ENCODE measurements at places on chromosomes 6 and 20.

- no peak for DNase-seq
Observed at GRCh38 chr20:59001068-59001448, 6.0 kb downstream of the CTSZ start.

- peak; percentile 34 for DNase-seq
Observed at GRCh38 chr6:42742116-42742894, 3.6 kb downstream of the TBCC start.

DNA sequence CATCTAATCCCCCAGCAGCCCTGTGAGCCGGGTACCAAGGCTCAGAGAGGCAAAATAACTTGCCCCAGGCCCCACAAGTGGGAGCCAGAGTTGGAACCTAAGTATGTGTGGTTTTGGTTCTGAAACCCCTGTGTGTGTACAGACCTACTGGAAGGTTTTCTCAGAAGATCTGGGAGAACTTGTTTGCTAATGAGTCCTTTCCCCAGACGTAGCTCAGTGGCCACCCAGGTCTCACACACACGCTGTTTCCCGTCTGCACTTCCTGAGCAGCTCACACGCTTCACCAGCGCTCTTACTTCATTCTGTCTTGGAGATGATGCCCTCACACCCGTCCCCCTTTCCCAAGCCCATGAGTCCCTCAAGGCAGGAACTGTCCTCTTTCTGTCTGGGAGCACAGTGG is 8.2 kb downstream of the CCN5 start:
- DNase-seq, result no peak

DNA sequence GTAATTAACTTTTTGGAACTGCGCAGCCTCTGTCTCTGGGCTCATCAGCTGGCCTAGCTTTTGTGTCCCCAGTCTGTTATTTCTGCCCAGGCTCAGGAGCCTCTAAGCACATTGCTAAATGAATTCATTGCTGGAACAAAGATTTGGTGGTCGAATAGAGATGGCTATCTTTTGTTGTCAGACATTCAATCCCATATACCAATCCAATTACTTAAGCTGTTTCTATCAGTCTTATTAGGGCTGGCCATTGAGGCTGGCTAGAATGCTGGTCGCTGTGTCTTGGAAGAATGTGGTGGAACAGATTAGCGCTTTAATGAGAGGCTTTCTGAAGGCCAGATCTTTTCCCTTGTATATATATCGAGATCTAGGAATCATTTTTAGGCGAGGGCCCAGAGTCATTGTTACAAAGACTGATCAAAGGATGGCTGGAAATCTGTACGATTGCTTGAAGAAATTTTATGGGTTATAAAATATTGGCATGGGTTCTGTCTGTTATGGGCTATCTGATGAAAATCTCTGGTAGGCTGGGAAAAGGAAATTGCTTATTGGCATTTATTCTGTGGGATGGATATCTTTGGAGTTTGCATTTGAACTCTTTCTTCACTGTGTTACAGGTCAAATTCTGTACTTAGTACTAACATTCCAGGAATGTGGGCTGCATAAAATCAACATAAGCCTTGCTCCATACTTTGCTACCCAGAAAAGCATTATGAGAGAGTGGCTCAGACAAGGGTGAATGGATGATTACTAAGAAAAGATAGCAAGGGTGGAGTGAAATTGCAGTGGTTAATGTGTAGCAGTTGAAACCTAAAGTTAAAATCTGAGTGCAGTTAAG is 34.8 kb upstream of the JAG1 start:
- DNase-seq, result no peak

- DNase-seq, result no peak
Observed at GRCh38 chr20:62063315-62063980, 2.2 kb downstream of the TAF4 start.

DNA sequence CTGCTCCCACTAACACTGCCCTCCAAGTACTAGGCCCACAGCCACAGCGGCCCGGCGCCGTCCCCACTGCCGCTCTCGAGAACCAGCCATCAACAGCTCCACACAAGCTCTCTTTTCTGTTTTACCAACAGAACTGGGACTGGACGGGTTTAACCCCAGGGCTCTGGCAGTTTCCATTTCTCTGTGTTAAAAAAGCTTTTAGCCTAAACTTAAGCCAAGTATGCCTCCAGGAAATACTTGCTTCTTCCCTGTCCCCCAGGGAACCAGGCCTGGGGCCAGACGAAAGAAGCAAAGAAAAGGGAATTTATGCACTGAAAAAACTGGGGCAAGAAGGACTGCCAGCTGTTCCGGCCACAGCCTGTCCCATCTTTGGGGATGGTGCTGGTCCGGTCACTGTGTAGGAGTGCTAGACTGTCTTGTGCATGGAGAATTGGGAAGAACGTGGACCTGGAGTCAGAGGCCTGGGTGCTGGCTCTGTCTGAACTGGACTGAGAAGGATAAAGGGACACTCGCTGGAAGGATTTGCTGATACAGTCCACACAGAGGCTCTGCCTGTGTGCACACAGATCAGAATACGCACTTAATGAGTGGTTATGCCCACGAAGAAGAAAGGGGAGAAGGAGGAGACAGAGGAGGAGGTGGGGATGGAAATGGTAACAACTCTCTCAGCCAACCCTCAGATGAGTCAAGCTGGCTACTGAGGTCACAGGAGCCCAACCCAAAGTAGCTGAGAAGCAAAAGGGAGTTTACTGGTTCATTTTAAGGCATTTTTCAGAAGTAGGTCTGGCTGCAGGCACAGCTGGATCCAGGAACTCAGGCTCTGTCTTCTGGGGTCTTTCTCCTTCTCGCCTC is 254.4 kb upstream of the PMEPA1 start:
- DNase-seq, result no peak

GRCh38 chr6:2562721-2563451 is 187.8 kb downstream of the MYLK4 start:
- no peak for DNase-seq

- no peak for DNase-seq
Observed at GRCh38 chr20:59829054-59829785, 104.2 kb downstream of the SYCP2 start.

DNA sequence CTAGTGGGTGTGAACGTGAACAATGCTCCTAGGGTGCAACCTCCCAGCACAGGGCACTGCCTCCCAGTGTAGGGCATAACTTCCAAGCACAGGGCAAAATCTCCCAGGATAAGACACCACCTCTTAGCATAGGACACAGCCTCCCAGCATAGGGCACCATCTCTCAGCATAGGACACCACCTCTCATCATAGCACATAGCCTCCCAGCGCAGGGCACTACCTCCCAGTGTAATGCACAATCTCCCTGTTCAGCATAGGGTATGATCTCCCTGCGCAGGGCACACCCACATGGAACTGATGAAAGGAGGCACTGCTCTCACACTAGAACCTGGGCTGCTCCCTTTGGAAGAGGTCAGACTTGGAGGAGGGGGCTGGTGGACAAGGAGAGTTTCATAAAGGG is 21.3 kb upstream of the CST1 start:
- DNase-seq, result no peak

GRCh38 chr20:55500130-55500529 is 505.2 kb downstream of the CBLN4 start:
- no peak for DNase-seq

- no peak for DNase-seq
Observed at GRCh38 chr6:149452037-149452939, 32.5 kb downstream of the ZC3H12D start.

- no peak for DNase-seq
Observed at GRCh38 chr20:56940466-56940865, 311.4 kb downstream of the TFAP2C start.

DNA sequence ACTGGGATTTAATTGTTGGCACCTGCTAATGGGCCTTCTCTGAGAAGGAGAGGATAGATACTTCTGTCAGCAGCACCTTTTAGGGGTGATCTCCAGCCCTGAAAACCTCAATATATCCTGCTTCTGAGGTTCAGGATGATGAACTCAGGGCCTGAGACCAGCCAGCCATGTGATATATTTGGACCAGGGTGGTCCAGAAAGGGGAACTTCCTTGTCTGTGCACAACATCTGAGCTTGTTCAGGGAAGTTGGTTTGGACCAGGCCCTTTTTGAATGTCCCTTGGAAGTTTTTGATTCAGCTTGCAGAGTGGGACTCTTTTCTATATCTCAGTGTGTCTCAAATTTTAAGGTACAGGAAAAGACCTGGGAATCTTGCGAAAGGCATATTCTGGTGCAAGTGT is 85.8 kb downstream of the GFRA4 start:
- DNase-seq, result no peak

GRCh38 chr6:13508711-13509705 is 21.6 kb upstream of the GFOD1 start:
- no peak for DNase-seq

DNA sequence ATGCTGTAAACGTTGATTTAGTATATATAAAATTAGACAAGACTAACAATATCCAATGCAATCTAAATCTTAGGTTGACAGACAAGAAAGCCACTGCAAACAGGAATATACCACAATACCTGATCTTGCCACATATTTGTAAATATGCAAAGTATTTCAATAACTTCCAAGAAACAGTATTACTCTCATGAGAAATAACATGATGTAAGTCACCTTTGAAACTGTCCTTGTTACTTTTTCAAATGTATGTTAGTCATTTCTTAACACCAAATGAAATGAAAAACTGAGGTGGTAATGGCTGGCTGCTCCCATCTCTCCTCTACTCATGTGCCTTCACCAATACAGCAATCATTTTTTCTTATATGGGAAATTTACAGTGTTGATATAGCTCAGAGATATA is 118.7 kb downstream of the ATG5 start:
- no peak for DNase-seq

- DNase-seq, result no peak
Observed at GRCh38 chr20:46820682-46821081, 74.0 kb upstream of the EYA2 start.

- no peak for DNase-seq
Observed at GRCh38 chr6:29490055-29490454, 2.3 kb upstream of the MAS1L start.

- no peak for DNase-seq
Observed at GRCh38 chr20:3183896-3184612, 10.7 kb upstream of the LZTS3 start.

DNA sequence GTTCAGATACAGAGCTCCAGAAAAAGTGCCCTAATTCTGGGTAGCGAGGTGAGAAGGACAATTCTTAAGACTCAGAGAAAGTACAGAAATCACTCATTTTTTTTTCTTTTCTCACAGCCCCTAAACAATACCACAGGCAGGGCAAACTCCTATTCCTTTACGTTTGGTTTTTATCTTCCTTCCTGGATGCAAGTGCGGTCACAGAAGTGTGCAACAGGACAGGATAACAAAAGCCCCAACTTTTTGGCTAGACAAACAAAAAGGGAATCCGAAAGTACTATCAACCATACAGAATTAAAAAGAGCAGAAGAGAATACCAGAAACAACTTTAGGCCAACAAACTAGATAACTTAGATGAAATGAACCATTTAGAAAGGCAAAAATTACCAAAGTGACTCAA is 18.4 kb upstream of the BEND6 start:
- DNase-seq, result no peak

- DNase-seq, result no peak
Observed at GRCh38 chr20:24694727-24695528, 225.5 kb downstream of the SYNDIG1 start.

DNA sequence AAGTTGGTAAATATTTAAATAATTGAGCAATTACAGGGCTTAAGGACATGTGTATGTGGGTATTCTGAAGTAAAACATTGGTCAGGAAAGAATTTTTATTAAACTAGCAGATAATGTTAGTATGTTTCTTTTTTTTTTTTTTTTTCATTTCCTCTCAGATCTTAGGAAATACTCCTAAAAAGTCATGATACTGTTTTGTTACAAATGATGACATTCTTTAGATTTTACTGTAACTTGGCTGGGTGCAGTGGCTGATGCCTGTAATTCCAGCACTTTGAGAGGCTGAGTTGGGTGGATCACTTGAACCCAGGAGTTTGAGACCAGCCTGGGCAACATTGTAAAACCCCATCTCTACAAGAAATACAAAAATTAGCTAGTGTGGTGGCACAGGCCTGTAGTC is 41.5 kb downstream of the CDC40 start:
- DNase-seq, result no peak

- DNase-seq, result peak; percentile 27
Observed at GRCh38 chr6:128494440-128494839, 26.0 kb downstream of the PTPRK start.

DNA sequence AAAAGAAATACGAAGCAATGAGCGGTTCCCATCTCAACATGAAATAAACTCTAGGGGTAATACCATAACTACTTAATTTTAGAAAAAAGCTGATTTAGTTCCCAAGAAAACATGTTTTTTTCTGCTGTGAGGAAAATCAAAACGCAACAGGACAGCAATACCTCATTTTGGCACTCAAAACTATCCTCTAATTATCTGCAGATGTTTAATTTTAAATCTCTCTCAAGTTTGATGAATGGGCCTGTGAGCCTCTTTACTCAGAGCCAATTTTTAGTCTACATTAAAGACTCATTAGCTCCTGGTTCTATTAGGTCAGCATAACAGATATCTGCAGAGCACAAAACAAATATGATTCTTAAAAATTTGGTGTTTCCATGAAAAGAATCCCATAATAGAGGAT is 28.1 kb downstream of the RNF24 start:
- DNase-seq, result no peak

- DNase-seq, result no peak
Observed at GRCh38 chr6:118935978-118936703, 1.2 kb upstream of the MCM9 start.

DNA sequence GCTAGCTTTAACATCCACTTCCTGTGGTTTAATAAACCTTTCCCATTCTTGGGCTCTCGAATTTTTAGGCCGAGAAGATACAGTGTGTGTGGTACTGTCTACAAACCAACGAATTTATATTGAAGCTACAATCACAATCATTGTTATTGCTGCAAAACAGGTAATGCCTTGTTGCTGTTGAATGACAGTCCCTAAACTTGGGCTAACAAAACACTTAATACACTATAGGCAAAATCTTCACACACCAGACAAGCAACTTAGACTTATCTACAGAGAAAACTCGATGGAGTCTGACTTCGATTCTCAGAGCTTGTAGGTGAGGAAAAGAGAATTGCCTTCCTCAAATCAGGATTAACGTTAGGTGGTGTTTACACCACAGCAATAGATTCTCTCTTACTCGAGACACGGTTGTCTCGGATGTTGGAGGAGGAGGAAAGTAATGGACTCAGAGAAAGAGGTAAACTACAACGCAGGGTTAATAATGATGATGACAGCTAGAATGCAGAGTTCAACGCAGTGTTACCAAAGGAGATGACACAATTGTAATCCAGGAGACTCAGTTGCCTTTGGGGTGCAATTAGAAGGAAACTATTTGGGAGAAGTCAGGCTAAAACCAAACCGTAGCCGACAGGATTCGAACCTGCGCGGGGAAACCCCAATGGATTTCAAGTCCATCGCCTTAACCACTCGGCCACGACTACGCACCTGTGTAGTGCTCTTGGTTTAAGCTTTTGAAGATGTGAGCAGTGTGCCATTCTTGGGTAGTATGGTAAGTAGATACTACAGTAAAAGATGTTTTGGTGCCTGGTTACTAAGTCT is 32.5 kb upstream of the ZNF184 start:
- peak; percentile 86 for DNase-seq
